ENCODE measurements at places on chromosomes 4 and X.

- DNase-seq = no peak
These were observed 18.5 kb upstream of the CXCL3 start for GRCh38 chr4:74056858-74057562.

GRCh38 chr4:81469781-81470455 is 1.8 kb downstream of the RASGEF1B start:
- DNase-seq = no peak

DNA sequence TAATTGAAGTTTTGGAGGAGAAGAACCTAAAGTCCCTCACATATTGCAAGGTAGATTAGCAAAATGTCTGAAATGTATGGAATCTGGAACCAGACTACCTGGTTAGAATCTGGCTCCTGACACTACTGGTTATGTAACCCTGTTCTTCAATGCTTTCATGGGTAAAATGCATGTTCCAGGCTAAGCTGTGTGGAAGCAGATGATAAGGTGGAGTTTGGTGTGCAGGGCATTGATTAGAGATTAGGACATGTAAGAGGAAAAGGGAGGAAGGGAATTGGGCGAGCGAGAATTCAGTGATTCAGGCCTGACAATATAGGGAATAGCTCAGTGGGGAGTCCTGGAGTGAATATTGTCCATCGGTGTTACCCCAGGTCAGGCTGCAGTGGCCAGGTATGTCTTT is 165.8 kb upstream of the SFRP2 start:
- no peak for DNase-seq

GRCh38 chr4:18296411-18296810 is 274.9 kb upstream of the LCORL start:
- no peak for DNase-seq

DNA sequence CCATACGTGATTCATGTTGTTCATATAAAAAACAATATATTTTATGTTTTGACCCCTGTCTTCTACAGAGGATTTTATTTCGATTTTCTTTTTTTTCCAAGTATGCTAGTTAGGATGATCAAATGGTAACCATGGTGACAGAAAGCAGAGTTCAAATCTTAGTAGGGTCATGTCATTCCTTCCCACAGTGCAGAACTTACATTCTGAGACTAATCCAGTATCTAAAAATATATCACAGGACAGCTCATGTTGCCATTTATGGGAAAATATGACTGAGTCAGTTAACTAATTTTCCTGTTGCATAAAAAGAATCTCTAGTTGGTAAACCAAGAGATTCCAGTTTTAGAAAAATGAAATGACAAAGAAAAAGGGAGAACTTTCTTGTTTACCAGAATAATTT is 209.5 kb downstream of the PARM1 start:
- DNase-seq = no peak

DNA sequence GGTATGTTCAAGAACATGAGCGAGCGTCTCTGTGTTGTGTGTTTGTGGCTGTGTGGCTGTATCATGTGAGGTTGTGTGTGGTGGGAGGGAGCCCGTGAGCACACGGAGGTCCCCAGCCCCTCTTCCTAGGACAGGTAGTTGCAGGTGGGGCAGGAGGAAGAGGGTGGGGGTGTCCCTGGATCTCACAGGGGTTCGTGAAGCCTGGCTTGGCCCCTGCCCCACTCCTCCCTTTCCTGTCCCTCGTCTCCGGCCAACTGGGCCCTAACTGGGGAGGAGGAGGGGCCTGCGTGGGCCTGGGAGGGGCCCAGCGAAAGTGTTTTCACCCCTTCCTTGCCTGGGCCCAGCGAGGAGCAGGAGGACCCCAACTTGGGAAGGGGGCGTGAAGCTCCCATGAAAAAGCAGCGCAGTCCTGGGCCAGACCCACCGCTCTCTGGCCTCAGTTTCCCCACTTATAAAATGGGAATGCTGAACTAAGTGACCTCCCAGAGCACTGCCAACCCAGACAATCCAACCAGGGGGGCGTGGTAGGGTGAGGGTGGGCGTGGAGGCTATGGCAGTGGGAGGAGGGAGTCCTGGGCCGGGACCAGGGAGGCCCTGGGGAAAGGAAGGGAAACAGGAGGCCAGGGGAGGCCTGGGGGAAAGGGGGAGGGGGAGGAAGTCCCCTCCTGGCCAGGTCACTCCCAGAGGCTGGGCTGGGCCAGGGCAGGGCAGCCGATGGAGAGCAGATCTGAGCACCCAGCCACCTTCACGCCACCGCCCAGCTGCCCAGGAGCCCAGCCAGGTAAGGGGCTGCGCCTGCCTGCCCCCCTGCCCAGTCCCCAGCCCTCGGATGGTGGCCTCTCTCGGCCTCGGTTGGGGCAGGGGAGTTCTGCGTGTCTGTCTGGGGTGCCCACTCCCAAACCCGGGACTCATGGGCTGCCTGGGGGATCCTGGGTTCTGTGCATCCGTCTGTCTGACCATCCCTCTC is at the start of gene AVPR2:
TSS of gene AVPR2 (plus strand) at position 683 of the 967 bp plus-strand sequence. CDS start 473 bp downstream, outside the sequence.
- DNase-seq = no peak

DNA sequence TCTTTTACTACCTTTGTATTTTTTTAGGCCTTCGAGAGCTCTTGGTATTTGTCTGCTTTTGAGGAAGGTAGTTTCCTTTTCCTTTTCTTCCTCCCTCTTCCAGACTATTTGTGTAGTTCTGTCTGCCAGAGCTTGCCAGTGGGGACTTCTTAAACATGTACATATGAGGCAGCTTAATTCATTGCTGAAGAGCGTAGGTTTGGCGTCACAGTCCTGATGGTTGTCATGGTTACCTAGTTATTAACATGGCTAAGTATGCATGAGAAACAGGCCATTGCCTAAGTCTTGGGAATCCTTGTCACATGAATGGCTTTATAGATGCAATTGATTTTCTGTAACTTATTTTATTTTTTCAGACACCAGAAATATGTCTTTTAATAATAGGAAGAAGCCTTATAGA is 48.5 kb upstream of the ARMCX2 start:
- no peak for DNase-seq

DNA sequence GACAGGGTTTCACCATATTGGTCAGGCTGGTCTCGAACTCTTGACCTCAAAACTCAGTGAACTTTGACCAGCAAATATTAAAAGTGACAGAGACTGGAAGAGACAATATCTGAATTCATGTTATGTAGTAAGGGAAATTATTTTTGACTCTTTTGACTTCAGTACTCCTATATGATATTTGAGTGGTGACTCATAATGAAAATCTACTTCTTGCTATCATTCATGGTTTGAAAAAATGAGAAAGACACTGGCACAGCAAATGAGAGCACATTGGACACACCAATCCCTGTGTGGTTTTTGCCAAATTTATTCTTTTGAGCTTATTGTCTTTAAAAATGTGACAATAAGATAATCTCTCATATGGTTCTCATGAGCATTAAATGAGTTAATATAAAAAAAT is 109.4 kb downstream of the GPM6A start:
- no peak for DNase-seq

GRCh38 chr4:184383497-184384055 is 90.8 kb downstream of the IRF2 start:
- DNase-seq = no peak
